ENCODE measurements at places on chromosomes 1 and 21.

DNA sequence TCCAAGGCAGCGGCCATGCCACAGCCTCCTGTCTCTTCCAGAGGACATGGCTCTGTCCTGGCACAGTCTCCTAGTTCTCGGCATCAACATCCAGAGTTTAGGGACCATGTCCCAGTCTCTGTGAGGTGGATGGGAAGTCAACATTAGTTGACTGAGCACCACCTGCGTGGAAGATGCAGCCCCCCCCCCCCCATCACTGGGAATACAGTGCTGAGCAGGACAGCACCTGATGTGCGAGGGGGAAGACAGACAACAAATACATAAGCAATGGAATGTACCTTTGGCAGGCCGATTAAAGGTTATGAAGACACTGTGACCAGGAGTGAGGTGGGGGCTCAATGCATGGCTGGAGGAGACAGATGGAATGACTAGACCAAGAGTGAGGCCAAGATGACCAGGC is 26.6 kb downstream of the KNCN start:
- no peak for DNase-seq

GRCh38 chr1:241614144-241614543 is 26.0 kb downstream of the CHML start:
- no peak for DNase-seq

DNA sequence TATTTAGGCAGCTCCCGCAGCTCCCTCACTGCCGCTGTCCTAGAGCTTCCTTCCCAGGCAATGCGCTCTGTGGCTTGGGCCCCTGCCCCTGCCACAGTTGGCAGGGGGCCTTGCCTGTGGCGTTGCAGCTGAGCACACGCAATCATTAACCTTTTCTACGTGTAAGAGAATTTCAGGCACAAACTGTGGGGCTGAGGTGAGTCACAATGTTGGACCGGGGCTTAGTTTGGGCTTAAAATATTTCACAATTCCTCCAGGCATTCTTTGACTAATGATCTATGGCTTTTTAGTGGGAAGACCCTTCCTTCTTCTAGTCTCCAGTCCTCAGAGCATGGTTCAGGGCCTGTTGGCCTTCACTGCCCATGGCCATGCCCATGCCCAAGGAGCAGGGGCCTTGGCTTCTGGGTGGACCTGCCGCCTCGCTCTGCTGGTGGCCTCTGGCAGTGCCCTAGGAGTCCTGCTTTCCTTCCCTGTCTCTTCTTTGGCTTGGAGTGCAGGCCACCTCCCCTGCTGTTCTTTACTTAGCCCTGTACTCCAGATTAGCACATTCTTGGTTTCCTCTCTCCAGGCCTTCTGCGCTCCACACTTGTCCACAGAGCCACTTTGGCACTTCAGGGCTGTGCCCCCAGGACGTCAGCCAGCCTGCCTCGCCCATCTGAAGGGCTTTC is 39.2 kb downstream of the MAPKAPK2 start:
- DNase-seq, result no peak

DNA sequence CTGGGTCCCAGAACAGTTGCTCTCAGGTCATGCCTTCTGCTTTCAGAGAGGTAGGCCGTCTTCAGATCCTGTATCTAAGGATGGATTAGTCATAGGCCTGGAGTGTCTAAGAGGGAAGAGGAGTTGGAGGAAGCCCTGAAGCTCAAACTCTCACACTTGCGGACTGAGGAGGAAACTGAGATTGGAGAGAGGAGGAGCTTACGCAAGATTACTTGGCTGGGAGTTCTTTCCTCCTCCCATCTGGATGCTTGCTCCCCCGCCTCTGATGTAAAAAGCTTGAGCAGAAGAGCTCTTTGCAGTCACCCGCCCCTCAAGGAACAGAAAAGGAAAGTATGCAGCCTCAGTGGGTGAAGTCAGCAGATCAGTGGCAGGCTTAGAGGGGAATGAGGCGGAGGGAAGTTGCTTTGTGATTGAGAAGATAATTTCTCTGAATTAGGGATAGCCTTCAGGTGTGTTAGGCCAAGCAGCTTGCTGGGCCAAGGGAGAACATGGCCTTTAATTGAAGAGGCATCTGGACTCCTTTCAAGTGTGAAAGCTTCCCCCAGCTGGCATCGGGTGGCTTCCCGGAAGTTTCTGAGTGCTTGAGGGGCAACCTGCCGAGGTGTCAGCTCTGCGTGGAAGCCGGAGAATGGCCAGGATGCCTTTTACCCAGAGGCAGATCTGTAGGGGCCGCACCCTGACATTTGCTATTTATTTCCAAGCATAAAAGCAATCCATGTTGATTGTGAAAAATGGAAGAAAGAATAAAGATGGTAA is 6.6 kb downstream of the ADORA1 start:
- DNase-seq, result no peak

DNA sequence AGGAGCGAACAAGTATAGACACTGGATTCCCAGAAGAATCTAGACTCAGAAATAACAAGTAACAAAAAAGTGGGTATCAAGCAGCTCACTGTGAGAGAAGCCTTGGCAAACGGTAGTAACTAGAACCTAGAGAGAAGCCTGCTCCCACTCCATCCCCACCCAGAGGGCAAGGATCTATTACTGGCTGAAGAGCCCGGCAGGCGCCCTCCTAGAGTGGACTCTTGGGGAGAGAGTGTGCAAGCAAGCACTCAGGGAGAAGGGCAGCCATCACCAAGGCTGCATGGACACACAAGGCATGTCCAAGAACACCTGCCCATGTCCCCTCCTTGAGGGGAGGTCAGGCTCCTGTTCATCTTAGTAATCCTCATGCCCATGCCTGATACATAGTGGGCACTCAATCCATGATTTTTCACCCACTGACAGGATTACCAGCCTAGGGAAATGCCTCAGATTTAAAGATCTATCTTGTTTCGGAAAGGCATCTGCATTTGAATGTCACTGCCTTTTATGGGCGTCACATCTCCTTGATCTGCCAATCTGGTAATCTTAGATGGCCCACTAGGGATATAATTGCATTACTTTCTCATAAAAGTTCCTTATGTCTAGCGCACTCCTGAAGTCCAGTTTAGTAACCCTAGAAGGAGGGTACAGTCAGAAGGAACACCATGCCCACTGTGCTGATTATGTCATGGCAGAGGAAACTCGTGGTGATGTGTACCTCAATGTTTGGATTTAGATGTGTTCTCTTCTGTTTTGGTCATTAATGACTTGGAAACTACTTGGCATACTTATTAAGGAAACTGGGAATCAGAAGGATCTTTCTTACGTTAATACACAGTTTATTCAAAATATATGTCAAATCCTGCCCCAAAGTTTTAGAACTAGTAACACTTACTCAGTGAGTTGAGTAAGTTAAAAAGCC is 14.4 kb downstream of the CNN3 start:
- DNase-seq, result no peak

DNA sequence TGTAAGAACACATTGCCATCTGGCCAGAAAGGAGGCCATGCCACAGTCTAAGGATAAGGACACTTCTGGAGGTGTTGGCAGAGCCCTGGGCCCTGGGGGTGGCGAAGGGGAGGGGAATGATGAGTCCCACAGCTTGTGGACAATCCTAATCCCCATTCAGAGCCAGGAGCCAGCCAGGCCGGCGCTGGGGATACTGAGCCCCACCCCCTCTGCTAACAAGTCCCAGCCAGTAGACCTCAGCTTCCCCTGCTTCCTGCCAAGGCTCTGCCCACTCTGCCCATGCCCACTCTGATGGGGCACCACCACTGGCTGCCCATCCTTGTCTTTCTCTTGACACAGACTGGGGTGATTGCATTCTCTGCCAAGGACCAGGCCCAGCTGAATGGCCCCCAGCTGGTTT is 71.9 kb downstream of the NAV1 start:
- DNase-seq, result peak; percentile 64

- peak; percentile 79 for DNase-seq
Measured at GRCh38 chr1:184634296-184634695, 120.4 kb downstream of the EDEM3 start.

DNA sequence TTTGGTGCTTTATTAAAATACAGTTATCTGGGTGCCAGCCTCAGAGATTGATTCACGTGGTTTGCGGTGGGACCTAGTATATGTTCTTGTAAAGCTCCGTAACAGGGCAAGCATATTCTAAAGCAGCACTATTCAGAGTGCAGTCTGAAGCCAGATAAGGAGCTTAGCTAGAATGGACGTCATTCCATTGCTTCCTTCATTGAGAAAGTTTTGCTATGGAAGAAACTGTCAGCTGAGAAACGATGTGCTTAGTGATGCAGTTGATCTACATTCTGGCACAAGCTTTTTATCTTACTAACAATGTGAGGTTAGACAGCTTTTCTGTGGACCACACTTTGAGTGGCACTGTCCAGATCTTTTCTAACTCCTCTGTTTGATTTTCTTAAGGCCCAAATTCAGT is 26.2 kb downstream of the SLC44A3 start:
- DNase-seq, result no peak

- DNase-seq, result no peak
Measured at GRCh38 chr1:213415691-213416380, 364.8 kb downstream of the RPS6KC1 start.

GRCh38 chr1:51288578-51288977 is 41.8 kb downstream of the TTC39A start:
- no peak for DNase-seq

DNA sequence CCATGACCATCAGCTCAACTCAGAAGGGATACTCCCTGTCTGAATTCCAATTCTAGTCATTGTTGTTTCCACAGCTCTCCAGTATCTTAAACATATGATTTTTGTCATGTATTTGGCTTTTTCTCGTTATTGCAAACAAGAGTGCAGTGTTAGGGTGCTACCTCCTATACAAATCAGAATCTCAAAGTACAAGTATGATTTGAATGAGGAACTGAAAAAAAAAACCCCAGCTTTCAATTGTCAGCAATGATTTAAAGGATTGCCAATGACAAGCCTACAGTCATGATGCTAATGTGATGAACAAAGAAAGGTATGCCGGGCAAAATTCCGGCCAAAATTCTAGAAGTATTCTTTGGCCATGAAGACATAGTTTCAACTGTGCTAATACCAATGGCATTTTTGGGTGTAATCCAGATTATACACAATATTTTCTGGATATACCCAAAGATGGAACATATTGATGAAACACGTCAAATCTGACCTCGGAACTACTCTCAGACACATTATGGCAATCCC is 14.9 kb downstream of the TMEM35B start:
- DNase-seq, result no peak

GRCh38 chr1:178119628-178120027 is 25.7 kb downstream of the RASAL2 start:
- no peak for DNase-seq

GRCh38 chr1:230230948-230231773 is 164.1 kb downstream of the GALNT2 start:
- no peak for DNase-seq

Measured in D721Med (cell line).